ENCODE measurements at places on chromosomes 4 and X.
A peak's percentile ranks its signal among the peaks of the same experiment; 100 is the strongest.

DNA sequence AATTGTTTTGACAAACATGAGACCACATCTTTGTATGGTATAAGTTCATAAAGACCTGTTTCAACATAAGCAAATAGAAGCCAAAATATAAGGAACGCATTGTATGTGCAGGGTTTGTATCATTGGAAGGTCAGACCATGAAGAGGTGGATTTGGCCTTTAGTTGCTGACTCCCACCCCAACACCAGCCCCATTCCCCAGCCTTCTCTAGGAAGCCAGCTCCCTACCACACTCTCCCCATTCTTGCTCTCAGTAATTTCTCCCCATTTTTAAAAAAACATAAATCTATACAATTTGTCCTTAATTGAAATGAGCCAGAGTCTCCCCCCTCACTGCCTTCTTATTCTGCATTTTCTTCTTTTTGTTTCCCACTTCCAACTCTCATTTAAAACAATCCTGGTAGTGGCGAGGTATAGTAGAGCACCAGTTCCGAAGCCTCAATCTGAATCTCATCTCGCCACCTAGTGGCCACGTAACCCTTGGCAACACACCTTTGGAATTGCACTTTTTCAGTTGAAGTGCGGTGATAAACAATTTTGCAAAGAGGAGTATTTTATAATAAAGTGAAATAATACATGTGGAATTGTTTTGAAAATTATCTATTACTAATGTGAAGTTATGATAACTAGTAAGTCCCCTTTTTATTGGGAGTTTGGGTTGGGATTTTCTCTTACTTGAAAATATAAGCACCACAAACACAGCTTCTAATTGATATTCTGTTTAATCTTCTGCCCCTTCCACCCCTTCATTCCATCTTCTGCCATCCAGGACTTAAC, 126.6 kb downstream of the ASB9 start:
- peak; percentile 53 for DNase-seq

DNA sequence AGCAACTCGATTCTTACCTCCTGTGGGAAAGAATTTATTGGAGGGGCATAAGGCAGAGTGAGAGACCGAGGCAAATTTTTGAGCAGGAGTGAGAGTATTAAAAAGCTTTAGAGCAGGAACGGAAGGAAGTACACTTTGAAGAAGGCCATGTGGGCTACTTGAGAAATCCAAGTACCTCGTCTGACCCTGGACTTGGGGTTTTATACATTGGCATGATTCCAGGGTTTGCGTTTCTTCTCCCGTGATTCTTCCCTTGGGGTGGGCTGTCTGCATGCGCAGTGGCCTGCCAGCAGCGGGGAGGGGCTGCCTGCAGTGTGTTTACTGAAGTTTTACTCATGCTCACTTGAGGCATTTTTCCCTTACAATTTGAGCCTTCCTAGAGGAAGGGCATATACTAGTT, 3.4 kb downstream of the GALNT7 start:
- DNase-seq, result no peak

DNA sequence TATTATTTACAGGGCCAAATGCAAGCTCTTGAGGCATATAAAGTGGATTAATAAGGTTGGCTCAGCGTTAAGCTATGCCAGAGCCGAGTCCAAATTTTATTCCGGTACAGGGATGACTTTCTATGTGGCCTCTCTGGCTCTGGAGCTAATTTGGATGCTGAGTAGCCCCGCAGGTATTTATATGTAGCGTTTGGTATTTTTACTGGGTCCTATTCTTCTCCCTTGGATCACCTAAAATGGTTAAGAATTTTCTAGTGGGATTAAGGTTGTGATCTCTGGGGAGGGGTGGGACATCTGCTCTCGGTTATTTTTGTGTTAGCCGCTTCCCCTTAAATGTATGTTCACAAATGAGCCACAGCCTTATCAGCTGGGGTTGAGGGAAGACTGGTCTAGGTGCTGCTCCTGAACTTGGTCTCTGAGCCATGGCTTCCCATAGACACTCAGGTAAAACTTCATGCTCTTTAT, 49.4 kb downstream of the FHL1 start:
- no peak for DNase-seq

DNA sequence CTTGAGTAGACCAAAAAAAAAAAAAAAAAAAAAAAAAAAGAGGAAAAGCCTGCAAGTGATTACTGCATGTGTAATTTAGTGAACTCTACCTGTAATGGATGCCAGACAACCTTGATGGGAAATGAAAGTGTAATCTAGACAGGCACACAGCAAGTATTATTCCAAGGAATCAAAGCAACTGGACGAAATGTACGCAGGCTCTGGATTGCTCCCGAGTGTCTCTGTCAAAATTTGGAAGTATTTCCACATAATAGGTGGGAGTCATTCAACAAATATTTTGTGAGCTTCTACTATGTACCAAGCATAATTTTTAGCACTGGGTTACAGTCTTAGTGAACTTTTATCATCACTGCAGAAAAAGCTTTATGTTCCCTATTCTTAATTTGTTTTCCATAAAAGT, 64.2 kb downstream of the LIMCH1 start:
- DNase-seq, result no peak

GRCh38 chr4:80140194-80140593, 57.1 kb upstream of the PRDM8 start:
- DNase-seq, result no peak

GRCh38 chrX:68677998-68678397, 30.5 kb downstream of the STARD8 start:
- DNase-seq, result no peak

DNA sequence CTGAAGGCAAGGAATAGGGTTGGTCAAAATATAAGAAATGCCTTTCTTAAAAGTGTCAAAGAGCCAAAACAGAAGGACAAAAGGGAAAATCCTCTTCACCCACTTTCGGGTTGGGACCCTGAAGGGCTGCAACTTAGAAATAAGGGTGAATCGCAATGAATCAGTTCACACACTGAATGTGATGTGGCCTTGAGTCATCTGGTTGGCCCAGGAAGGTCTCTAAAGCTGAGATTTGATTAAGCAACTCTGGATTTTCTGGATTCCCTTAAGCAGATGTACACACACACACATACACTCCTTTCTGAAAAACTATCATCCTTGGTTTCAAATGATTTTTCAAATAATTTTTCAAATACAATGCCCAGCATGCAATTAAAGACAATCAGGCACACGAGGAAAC, 13.1 kb downstream of the TAB3 start:
- DNase-seq, result no peak

GRCh38 chr4:155509555-155509954, 132.8 kb upstream of the MAP9 start:
- DNase-seq, result no peak

DNA sequence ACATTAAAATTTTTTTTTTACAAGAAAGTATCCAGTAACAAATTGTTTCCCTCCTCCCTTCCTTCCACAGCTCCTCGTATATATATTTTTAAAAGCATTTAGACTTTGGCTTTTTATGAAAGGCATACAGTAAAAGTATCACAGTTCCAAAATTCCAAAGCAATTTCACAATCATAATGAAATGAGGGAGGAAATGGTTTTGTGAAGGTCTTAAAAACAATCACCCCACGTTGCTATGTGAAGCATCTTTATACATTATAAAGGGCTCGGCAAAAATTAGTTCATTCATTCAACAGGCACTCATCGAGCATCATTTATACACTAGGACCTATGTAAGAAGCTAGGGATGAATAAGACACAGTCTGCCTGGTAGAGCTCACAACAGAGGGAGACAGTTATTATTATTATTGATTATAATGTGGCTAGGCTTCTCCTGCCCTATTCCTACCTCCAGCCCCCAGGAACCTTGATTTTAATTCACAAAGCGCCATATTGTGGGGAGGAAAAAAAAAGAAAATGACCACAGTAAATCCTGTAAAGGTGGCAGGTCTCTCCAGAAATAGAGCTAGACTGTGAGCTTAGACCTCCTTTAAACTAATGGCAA, 239.9 kb downstream of the MAML3 start:
- DNase-seq, result no peak

DNA sequence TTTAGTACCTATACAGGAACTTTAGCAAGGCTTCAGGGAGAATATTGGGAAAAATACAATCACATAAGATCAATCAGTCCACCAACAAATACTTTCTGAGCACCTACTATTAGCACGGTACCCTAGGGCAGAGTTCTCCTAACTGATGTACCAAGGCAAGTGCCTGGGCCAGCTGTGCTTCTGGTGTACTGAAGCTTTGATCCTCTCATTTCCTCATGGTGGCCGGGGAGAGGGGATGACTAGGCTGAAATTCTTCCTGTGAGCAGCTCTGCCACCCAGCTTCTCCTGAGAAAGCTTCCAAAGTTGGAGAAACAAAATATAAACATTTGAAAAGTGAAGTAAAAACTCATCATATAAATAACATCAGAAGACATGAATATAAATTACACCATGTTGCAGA, 49.3 kb upstream of the ATOH1 start:
- DNase-seq, result no peak

- DNase-seq, result no peak
Observed at GRCh38 chrX:112266136-112266535, 183.6 kb upstream of the TRPC5 start.

- no peak for DNase-seq
Observed at GRCh38 chrX:70171624-70172023, 5.7 kb upstream of the DGAT2L6 start.

DNA sequence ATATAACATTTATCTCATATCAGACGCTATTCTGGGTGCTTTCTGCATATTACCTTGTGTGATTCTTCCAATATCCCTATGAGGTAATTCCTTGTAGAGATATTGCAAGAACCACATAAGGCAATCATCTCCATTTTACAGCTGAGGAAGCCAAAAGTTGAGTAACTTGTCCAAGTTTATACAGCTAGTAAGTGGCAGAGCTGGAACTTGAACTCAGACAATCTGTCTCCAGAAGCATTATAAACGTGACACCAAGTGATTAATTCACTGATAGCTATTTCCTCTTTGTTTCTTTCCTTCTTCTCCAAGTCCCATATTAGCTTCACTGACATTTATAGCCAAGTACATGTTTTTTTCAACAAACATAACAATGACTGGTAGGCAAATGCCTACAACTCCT, 7.3 kb downstream of the EMCN start:
- DNase-seq, result no peak

GRCh38 chr4:95470622-95471021, 78.2 kb downstream of the UNC5C start:
- no peak for DNase-seq

DNA sequence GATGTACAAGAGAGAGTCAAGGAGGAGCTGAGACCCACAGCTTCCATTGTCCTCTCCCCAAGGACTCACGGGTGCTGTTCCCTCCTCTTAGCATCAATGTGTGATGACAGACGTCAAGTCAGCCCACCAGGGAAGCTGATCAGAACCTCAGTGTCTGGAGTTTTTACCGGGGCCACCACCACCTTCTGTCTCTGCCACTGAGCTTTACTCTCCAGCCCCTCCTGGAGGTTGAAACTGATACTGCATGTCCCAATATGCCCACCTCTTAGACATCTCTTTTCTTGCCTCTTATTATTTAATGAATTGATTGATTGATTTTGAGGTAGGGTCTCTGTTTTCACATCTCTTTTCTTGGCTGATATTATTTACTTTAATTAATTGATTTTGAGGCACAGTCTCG, 10.3 kb upstream of the AKAP17A start:
- DNase-seq, result peak; percentile 69

DNA sequence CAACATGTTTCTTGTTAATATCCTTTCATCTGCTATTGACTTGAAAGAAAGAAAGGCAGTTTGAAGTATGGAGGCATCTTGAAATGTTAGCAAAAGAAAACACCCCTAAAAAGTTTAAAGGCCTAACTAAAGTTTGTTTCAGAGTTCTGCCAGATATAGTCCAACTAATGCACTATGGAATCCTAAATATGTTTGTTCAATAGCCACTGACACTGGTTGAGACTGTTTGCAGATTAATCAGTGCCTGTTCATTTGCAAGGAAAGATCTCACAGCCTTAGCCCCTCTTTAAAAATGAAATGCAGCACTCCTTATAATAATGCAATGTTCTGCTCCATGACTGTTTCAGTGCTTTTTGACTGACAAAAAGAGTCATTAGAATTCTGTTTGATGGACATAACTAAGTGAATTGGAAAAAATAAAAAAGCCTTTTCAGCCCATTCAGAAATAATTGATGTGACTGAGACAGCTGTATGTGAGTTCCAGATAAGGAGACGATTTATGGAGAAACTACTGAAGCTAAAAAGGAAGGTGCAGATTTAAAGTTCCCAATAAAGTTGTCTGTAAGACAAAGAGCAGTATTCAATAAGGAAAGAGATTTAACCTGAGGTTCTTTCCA, 192.0 kb downstream of the PCDH7 start:
- no peak for DNase-seq

- no peak for DNase-seq
Observed at GRCh38 chr4:185513489-185514181, 21.7 kb downstream of the PDLIM3 start.

DNA sequence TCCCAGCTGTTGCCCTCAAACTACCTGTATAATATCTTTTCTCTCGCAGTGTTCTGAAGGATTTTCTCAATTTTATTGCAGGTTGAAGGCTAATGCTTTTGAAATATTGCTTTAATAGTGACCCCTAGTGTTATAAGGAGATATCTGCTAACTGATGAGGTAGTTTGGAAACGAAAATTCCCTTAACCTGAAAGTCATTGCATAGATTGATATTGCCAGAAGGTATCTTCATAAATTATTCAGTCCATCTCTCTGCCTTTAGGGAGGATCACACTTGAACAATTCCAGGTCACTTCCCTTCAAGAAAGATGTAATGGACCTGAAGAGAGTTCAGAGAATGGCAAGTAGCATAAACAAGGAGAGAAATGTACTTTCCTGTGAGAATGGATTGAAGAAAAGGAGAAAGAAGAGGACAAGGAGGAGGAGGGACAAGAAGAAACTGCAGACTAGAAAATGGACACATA, 44.1 kb downstream of the TIGD4 start:
- DNase-seq, result no peak

DNA sequence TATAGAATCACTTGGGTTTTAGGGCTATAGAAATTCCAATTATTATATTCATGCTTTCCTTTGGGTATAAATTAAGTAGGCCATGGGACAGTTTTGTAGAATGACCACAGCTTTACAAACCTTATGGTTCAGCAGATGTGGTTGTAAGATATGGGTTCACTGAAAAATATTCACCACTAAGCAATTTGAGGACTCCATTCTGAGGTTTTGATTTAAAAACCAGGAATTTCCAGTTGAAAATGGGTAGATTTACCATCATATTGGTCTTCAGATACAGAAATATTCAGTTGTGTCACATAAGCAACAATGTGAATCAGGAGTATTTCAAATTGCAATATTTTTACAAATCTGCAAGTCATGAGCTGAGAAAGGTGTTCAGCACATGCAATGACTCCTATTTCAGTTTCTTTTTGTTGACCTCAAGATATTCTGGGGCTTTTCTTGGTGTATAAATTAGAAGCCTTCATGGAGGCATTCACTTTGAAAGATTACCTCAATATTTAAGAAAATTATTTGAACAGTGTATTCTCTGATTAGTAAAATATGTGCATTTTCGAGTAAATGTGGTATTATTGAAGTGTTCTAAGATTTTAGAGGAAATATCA, 218.4 kb upstream of the HCCS start:
- DNase-seq, result no peak

DNA sequence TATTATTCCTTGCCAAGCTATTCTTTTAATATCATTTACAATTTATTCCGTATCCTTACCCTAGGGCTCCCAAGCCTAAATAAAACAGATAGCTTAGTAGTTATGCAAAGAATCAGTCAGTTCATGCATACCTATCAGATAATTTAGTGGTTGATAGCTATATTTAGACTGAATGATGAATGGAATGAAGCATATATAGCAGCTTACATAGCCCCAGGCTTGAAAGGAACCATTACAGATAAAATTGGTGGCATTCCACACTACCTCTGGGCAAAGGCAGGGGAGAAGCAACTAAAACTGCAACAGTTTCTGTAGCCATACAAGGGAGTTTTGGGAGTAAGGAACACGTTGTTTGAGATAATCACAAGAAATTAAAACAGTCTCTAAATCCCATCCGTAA, 2.7 kb downstream of the ACE2 start:
- DNase-seq, result no peak
